ENCODE measurements at places on chromosomes 13 and 19.

GRCh38 chr19:1857648-1858326 is 5.6 kb downstream of the KLF16 start:
- no peak for DNase-seq

DNA sequence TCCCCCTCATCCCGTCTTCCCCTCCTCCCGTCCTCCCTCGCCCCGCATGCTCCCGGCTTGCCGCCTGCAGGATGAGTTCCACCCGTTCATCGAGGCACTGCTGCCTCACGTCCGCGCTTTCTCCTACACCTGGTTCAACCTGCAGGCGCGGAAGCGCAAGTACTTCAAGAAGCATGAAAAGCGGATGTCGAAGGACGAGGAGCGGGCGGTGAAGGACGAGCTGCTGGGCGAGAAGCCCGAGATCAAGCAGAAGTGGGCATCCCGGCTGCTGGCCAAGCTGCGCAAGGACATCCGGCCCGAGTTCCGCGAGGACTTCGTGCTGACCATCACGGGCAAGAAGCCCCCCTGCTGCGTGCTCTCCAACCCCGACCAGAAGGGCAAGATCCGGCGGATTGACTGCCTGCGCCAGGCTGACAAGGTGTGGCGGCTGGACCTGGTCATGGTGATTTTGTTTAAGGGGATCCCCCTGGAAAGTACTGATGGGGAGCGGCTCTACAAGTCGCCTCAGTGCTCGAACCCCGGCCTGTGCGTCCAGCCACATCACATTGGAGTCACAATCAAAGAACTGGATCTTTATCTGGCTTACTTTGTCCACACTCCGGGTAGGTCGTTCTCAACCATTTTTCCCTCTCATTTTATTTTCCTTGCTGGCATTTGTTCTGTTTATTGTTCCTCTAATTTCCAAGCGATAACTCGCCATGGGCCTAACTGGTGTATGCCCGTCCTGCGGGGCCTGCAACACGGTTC is 29.8 kb downstream of the NFIX start:
- DNase-seq, result no peak

- no peak for DNase-seq
These were observed 696.6 kb downstream of the LIG4 start for GRCh38 chr13:107518780-107519179.

GRCh38 chr19:10193790-10194499 is 808 bp downstream of the DNMT1 start:
- peak; percentile 24 for DNase-seq

DNA sequence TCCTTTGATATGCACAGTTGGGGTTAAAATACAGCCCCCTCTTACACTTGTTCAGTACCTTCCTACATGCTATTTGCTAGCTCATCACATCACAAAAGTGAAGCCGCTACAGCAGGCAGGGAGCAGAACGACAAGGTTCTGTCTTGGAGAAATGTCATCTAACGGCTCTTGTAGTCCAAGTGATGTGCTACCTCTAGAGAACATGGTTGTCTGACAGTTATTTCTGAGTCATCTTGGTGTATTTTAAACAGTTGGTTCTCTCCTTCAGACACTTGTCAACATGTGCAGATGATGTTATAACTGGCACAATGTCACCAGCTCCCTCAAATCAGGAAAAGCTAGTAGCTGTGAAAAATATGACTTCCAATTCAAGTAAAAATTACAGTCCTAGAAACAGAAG is 865.0 kb downstream of the PCDH9 start:
- no peak for DNase-seq
